Stimulated activated CD4-positive, alpha-beta T cell treated with anti-CD3 and anti-CD28 coated beads, Interleukin-2, amount 100 ng/mL, for 24 hours (primary cell): ENCODE measurements at places on chromosomes 7 and 10.
A peak's percentile ranks its signal among the peaks of the same experiment; 100 is the strongest.

GRCh38 chr7:39465055-39465929, 100.9 kb upstream of the YAE1 start:
- DNase-seq = peak; percentile 31

DNA sequence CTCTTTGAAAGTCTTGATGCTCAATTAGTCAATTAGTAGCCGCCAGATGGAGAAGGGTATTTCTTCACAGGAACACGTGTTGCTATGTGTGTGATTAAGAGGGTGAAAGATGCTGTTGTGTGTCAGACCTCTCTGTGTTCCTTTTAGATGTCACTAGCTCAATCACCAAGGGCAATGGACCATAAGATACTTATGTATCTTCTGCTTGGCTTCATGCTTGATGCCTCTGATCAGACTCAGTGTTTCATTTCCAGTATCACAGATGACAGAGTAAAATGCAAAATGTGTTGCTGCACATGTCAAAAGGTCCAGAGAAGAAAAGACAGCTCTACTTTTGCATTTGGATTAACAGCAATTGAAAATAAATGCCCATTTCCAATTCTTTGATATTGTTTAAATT, 865.9 kb downstream of the CNTNAP2 start:
- no peak for DNase-seq

GRCh38 chr10:90712529-90712928, 145.3 kb downstream of the HTR7 start:
- DNase-seq = no peak

DNA sequence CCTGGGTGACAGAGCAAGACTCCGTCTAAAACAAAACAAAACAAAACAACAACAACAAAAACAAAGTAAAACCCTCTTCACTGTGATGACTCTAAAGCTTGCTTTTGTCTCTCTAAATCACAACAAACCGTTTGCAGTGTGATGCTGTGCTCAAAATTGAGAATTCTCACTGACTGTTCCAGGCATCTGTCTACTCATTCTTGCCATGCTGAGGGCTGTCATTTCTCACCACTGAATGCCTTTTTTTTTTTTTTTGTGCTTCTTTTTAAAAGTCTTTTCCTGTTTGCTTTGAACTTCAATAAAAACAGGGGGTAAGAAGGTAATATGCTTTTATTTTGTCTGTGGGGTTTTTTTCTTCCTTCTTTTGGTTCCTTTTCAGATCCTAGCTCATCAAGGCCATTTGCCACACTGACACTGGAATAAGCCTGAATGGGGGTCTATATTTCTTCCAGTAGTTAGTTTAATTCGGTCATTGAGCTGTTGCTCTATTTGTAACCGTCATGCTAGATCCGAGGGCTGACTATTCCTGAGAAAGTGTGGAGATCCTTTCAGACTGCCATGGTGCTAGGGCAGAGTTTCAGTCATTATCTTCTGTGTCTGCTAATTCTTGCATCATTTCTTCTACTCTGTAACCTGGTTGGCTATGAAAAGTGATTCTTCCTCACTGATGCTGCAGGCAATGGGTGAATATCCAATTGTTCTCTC, 10.6 kb downstream of the FAS start:
- DNase-seq = no peak

DNA sequence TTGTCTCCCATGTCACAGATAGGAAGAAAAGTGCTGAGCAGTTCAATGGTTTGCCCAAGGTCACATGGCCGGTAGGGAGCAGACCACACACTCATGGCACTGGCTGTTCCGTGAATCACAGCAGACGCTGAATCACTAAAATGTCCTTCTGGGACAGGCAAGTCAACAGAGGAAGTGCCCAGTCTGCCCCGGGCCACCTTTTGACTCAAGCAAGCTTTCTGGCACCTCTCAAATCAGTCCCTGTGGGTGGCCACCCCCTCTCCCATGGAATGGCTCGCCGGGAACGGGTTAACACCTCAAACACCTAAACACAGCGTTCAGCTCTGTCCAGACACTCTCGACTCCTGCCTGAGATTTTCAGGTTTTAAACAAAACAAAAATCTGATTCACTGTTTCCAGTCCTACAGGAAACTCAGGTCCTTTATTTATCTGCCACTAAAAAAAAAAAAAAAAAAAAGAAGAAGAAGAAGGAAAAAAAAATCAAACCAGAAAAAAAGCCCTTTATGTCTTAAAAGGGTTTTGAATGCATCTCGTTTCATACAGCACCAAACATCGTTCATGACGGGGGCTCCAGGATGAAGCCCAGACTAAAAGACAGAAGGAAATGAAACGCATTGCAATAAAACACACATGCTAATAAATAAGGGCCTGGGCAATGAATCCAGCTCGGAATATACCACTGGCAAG, 15.5 kb downstream of the CARD11 start:
- DNase-seq = peak; percentile 70

GRCh38 chr10:103854265-103854685, 1.1 kb downstream of the SH3PXD2A start:
- DNase-seq = no peak

- no peak for DNase-seq
Measured at GRCh38 chr10:48627984-48628609, 23.2 kb upstream of the ARHGAP22 start.

GRCh38 chr7:117308891-117309290, 14.0 kb downstream of the WNT2 start:
- DNase-seq = no peak

- DNase-seq = no peak
Measured at GRCh38 chr10:98694883-98695282, 248.1 kb upstream of the HPS1 start.

DNA sequence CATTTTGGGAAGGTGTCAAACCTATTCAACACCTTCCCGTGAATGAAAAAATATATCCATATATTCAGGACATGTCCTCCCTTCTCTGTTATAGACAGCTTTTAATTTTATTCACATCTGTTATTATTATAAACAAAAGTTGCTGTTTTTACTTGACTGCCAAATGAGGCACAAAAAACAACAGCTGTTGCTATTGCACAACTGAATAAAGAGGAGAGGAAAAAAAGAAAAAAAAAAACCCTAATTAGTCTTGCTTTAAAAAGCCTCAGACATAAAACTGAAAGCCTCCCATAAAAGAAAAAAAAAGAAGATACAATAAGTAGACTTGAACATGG, 153.4 kb downstream of the BMPER start:
- no peak for DNase-seq

DNA sequence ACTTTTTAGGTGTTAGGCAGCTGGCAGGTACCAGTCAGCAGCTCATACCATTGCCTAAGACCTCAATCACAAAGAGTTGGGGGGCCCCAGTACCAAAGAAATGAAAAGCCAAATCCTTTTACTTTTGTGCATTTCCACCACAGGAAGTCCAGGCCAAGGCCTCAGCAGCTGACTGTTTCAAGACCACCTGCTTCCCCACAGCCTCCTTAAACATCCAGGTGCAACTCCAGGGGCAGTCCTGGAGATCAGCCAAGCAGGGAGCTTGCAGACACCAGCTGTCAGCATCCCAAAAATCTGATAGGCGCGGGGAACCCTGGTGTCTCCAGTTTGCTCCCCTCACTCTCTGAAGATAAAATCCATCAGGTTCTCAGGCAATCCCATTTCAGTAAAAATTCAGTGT, 91.5 kb upstream of the EFCAB10 start:
- DNase-seq = no peak

GRCh38 chr7:34603711-34604444, 54.1 kb upstream of the NPSR1 start:
- DNase-seq = no peak

DNA sequence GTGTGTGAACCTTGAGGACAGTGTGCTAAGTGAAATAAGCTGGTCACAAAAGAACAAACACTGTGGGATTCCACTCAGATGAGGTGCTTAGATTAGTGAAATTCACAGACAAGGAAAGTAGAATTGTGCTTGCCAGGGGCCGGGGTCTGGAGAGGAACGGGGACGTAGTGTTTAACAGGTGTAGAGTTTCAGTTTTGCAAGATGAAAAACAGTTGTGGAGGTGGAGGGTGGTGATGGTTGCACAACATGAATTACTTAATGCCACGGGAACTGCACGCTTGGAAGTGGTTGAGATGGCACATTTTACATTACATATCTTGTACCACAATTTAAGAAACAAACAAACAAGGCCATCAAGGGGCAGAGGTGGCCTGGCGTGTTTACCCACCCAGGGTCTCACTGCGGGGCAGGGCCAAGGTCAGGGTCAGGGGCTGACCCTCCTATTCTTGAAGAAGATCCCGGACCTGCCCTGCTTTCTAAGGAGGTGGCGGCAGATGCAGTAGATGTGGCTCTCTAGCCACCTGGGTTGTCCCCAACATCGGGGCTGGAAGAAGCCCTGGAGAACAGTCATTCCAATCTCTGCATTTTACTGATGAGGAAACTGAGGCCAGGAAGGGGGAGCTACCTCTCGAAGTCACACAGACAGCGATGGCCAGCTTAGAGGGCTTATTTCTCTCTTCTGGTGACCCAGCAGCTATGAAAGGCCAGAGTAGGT, 91.5 kb upstream of the LRRC4 start:
- no peak for DNase-seq

DNA sequence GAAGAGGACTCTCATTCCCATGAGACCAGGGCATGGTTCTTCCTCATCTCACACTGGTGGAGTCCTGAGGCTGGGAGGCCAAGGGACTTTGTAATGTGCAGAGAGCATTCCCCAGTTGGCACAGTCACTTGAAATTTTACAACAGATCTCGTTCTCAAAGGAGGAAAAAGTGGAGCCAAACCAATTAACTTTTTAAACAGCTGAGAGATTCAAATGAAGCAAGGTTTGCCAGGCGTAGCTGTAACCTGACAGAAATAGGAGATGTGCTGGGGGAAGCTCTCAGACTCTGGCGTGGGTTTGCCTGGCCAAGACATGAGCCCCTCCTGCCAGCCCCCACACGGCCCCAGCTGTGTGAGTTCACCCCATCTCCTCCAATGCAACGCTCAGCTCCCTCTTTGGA, 12.0 kb upstream of the CPXM2 start:
- no peak for DNase-seq

DNA sequence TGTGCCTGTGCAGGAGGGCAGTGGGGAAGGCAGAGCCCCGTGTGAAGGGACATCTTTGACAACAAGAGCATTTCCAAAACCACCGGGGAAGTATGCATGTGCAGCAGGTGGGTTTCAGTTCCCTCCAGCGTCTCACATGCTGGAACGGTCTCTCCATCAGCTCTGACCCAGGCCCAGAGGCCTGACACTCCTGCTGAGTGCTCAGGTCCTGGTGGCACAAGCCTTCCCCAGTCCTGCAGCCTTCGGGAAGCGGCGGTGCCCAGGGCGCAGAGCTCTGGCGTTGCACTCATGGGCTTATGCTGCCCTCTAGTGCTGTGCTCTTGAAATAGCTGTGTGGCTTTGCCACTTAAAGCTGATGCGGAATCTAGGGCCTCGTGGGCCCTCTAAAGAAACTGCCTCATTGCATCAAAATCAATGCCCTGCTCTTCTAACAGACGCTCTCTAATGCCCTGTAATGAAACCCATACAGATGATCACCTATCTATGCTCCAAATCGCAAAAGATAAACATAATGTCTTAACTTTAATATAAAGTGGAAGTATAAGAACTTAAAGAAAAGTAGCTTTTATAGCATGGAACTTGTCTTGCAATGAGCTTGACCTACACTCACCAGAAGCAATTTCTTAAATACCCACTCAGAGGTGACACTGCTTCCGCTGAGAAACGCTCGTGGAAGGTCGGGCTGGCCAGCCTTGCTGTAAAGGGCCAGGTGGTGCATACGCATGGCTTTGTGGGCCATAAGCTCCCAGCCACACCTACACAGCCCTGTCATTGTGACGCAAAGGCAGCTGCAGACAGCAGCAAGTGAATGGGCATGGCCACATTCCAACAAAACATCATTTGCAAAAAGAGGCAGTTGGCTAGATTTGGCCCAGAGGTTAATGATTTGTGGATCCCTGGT, 38.6 kb downstream of the CLRN3 start:
- DNase-seq = peak; percentile 54
